CD4-positive, alpha-beta T cell treated with Interleukin-10 for 1 hour (primary cell): ENCODE measurements at places on chromosomes 6 and 20.

DNA sequence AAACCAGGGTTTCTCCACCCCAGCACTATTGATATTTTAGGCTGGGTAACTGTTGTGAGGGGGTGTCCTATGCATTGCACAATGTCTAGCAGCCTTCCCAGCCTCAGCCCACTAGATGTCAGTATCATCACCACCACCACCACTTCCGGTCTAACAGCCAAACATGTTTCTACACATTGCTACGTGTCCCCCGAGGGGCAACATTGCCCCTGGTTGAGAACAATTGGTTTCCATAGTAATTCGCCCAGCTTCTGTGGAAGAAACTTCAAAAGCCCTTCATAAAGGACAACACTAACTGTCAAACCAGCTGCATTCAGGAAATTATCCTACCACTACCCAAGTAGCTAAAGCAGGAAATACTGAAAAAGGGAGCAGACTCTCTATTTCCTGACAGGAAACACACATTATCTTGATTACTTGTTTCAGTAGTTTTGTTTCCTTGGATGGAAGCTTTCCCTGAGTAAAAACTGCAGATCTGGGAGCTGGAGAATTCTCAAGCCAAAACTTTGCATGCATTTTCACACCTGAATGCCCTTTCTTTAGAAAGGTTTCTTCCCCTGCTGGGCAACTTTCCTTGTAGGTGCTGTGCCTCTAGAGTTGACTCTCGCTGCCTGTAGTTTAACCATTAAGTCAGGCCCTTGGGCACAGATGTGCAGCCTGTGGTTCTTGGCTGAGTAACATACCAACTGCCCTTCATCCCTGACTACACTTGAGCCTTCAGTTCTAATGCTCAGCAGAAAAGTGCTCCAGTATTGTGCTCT is 23.6 kb downstream of the PKHD1 start:
- DNase-seq = peak; percentile 65

DNA sequence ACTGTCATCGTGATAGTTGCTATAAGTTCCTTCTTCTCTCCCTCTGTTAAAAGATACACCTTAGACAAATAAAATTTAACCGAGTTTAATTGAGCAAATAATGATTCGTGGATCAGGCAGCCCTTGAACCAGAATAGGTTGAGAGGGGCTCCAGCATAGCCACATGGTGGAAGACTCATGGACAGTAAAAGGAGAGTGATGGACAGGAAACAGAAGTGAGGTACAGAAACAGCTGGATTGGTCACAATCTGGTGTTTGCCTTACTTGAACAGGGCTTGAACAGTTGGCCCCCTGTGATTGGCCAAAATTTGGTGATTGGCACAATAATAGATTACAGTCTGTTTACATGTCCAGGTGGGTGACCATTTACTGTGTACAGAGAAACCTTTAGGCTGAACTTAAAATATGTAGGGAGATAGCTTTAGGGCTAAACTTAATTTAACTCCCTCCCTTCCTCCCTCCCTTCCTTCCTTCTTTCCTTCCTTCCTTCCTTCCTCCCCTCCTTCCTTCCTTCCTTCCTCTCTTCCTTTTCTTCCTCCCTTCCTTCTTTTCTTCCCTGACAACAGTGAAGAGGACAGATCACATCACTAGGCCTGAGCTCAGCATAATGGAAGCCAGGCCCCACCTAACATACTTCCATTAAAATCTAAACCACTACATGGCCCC is 531.8 kb upstream of the JARID2 start:
- no peak for DNase-seq

- DNase-seq = no peak
Measured at GRCh38 chr6:164663634-164664033, 645.8 kb downstream of the C6orf118 start.

- no peak for DNase-seq
Measured at GRCh38 chr6:42049116-42049809, 1.1 kb upstream of the TAF8 start.

- no peak for DNase-seq
Measured at GRCh38 chr6:111858347-111858746, 14.9 kb downstream of the FYN start.

DNA sequence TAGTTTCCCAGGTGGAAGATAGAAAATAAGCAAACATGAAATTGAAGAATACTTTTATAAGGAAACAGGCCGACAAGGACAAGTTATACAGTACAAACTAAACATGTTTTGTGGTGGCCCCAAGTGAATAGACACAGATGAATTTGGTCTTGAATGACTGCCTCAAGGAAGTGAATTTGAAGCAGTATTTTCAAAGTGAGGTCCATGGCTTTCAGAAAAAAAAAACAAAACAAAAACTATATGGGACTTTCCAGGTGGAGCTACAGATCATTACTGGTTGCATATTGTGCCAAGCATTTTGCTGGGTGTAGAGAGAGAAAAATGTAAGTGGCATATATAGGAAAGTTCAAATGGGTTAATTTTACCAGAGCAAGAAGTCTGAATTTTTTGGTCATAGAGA is 68.8 kb downstream of the CYB5R4 start:
- no peak for DNase-seq

- no peak for DNase-seq
Measured at GRCh38 chr6:37243131-37243815, 14.3 kb upstream of the TBC1D22B start.

GRCh38 chr20:21681922-21682318 is 23.5 kb upstream of the PAX1 start:
- no peak for DNase-seq

- DNase-seq = no peak
Measured at GRCh38 chr6:1679031-1679687, 69.4 kb downstream of the FOXC1 start.

GRCh38 chr6:8939615-8940014 is 504.3 kb upstream of the SLC35B3 start:
- DNase-seq = no peak

DNA sequence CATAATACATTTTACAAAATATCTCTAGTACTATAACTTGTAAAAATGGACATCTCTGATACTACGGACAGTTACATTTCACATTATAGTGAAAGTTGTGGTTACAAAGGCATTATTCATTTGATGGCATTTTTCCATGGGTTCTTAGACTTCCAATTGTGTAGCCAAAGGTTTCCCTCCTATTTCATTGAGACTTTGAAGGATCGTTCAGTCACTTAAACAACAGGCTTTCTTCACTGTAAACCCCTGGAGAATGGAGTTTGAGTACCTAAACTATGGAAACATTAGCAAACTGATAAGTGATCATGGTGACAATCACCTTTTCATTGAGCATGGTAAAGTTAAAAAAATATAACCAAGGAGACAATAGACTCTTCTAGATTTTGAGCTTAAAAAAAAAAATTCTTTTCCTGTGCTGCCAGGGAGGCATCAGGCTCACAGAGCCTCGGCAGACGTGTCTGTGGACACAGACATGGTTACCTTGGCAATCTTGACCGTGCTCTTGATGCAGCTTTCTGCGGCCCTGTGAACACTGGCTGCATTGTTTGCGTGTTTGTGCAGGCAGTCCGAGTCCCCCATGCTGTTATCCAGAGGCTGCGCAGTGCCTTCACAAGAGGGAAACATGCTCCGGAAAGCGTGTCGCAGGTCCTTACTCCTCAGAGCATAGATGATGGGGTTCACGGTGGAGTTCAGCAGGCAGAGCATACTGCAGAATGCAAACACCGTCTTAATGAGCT is 22.6 kb downstream of the CNR1 start:
- DNase-seq = no peak

- peak; percentile 87 for DNase-seq
Measured at GRCh38 chr6:14857501-14857900, 388.4 kb upstream of the JARID2 start.

GRCh38 chr6:31266567-31267360 is 5.1 kb downstream of the HLA-C start:
- DNase-seq = peak; percentile 46
